ENCODE measurements at places on chromosomes 12 and 14. TPM values are rescaled to one million over a fixed set of nuclear protein-coding genes. Genes with fewer than 3 reads are reported as not detected.
A peak's percentile ranks its signal among the peaks of the same experiment; 100 is the strongest.

DNA sequence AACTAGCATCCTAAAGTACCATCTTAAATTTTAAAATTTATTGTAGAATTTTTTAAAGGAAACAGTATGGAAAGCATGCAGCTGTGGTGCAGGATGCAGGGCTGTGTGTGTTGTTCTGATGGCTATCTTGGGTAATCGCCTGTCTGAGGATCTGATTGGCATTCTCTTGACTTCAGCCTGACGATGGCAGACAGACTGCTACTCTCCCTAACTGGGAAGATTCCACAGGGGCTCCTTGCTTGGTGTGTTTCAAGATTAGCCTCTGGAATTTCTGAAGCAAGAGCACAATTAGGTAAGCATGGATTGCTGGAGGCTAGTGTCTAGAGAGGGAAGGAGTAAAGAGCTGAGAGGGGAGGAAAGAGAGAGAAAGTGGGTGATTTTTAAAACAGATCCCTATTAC lies 696.8 kb upstream of the LRFN5 start:
- DNase-seq, result no peak

GRCh38 chr12:77204083-77204482 lies 138.7 kb upstream of the E2F7 start:
- no peak for DNase-seq

DNA sequence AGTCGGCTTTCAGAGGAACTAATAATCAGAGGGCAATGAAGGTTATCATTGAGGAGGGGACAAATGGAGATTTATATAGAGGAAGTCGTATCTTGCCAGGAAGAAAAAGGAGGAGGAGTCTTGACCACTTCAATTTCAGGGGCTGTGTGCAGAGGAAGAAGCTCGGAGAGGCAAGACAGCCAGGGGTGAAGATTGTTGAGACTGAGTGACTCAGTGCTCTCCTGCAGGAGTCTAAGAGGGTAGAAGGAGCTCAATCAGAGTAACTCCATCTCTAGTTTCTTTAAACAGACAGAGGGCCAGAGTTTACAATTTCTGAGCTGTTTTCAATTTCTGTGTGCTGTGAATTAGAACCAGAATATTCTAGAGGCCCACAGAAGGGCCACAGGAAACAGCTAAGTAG lies 439.3 kb upstream of the PRICKLE1 start:
- DNase-seq, result no peak

The NAV3 gene
- total RNA-seq, result 115 TPM

DNA sequence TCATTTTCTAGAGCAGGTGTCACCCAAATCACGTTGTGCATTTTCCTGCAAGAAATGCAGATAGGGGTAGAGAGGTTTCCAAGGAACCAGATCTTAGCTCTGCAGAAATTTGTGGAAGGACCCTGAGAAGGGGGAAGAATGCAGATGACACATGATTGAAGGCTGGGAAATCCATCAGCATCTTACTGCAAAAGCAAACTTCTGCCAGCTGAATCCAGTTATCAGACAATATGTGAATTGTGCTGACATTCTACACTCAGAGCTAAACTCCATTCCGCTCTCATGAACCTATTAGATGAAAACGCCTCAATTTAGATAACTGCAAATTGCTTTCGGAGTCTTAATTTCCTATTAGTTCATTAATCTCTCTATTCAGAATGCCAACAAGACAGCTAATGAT lies 211.3 kb upstream of the NOS1 start:
- DNase-seq, result no peak

DNA sequence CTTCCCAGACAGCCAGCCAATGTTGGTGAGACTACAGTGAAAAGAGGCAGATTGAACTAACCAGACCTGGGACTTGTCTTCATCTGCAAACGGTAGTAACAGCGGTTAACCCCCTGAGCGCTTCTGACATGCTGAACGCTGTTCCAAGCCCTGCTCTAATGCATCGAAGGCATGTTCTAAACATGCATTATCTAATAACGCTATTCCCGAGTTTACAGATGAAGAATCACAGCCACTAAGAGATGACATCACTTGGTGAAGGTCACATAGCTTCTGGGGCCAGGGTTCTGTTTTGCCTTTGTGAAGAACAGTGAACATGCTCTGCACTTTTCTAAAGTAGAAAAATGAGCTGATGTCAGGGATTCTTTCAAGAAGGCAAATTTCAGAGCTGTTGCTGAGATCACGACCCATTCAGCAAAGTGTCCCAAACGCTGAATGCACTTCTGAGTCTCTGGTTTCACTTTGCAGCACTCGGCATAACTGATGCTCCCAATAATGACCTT lies 56.0 kb downstream of the FOS start:
- no peak for DNase-seq

The GARIN6 gene
- not detected for total RNA-seq

GRCh38 chr14:94001501-94002396 lies 4.6 kb downstream of the CCDC197 start:
- peak; percentile 59 for DNase-seq

GRCh38 chr12:107356937-107357295 lies 263.6 kb upstream of the CRY1 start:
- DNase-seq, result no peak

- peak; percentile 25 for DNase-seq
These were observed 14.9 kb upstream of the SCFD1 start for GRCh38 chr14:30607156-30607780.

The SLC17A8 gene
- total RNA-seq, result not detected

GRCh38 chr12:104463368-104463767 lies 6.6 kb downstream of the CHST11 start:
- DNase-seq, result no peak

GRCh38 chr14:56216626-56217379 lies 98.6 kb downstream of the PELI2 start:
- no peak for DNase-seq

GRCh38 chr14:59207506-59207933 lies 19.1 kb downstream of the DAAM1 start:
- no peak for DNase-seq

GRCh38 chr12:109613649-109614455 lies 40.3 kb downstream of the MVK start:
- no peak for DNase-seq

- no peak for DNase-seq
These were observed 16.5 kb upstream of the LTA4H start for GRCh38 chr12:96051756-96052485.

The KRT3 gene
- not detected for total RNA-seq

The EPYC gene
- not detected for total RNA-seq

The CNTN1 gene
- total RNA-seq, result not detected

GRCh38 chr12:34604227-34604626 lies 581.9 kb downstream of the ALG10 start:
- DNase-seq, result no peak

- no peak for DNase-seq
These were observed 81.6 kb upstream of the FAR2 start for GRCh38 chr12:29067430-29067829.

DNA sequence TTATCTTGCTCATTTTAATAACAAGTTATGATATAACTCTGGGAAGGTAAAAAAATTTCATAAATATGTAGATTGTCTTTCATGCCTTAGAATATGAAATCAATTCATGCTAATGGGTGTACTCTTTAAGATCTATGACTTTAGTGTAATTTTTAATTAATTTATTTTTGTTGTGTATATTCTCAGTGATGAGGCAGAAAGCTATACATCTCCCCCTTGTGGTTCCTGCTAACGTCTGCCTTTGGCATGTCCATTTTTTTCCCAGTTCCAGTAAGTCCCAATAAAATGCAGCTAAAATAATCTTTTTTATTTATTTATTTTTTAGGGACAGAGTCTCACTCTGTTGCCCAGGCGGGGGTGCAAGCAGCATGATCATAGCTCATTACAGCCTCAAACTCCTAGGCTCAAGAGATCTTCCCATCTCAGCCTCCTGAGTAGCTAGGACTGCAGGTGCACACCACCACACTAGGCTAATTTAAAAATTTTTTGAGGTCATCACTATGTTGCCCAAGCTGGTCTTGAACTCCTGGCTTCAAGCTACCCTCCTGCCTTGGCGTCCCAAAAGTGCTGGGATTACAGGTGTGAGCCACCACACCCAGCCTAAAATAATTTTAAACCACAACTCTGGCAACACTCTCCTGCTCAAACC lies 3.3 kb upstream of the CHURC1 start:
- DNase-seq, result peak; percentile 42

DNA sequence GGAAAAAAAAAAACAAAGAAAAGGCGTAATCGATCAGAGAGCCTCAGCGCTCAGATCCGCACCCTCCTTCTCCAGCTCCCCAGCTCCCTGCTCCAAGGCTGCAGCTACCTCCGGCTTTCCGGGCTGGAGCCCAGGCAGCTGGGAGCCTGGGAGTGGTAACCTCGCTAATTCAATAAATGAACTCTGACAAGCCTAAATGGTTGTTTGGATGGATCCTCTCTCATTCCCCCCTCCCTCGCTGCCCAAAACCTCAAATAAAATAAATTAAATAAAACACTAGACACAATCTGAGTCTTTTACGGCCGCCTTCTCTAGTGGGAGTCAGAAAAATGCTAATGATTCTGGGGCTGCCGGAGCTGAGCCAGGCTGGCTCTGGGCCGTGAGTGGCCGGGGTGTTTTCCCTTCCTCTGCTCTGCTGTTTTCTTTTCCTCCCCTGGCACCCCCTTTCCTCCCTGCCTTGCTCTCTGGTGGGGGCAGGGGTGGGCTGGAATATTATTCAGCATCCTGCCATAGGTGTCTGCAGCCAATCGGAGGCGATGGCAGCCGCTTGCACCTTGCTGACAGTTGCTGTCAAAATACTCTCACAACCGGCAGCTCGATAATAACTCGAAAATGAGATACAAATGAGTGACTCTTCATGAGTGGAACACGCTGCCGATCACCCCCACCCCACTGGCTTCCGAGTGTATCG lies 76.1 kb downstream of the RBM19 start:
- peak; percentile 10 for DNase-seq
